ENCODE measurements at places on chromosomes 3 and 15.

DNA sequence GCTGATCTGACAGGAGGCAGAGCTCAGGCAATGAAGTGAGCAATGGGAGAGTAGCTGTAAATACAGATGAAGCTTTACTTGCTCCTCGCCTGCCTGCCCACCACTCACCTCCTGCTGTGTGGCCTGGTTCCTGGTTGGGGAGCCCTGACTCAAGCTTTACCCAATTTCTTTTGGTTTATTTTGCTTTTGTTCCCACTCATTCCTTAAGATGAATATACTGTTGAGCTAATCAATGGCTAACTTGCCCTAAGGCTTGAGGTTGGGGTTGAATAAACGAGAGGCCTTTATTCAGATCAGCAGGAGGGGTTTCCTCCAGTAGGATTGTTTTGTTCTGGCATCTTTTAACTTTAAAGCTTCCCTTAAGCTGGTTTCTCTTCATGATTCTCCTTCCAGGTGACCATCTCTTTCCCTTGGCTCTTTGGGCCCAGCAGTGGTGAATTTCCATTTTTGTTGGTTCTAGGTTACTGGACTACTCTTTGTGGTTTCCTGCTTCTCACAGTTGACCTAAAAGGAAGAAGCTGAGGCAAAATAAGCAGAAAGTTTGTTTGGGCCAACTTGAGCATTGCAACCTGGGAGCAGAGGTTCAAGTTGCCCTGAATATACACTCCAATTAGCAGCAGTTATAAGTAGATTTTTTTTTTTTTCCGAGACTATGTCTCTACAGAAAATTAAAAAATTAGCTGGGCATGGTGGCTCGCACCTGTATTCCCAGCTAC is 44.4 kb downstream of the STARD9 start:
- peaks cover 6% of the 10 kb centered on the region for H3K36me3 ChIP-seq
- H3K27ac ChIP-seq: no peak overlapping the region
- no peak for DNase-seq
- H3K4me3 ChIP-seq: no peak overlapping the region
- no peaks in the 10 kb centered on the region for H3K27me3 ChIP-seq
- H3K4me1 ChIP-seq: peaks cover 7% of the 10 kb centered on the region

DNA sequence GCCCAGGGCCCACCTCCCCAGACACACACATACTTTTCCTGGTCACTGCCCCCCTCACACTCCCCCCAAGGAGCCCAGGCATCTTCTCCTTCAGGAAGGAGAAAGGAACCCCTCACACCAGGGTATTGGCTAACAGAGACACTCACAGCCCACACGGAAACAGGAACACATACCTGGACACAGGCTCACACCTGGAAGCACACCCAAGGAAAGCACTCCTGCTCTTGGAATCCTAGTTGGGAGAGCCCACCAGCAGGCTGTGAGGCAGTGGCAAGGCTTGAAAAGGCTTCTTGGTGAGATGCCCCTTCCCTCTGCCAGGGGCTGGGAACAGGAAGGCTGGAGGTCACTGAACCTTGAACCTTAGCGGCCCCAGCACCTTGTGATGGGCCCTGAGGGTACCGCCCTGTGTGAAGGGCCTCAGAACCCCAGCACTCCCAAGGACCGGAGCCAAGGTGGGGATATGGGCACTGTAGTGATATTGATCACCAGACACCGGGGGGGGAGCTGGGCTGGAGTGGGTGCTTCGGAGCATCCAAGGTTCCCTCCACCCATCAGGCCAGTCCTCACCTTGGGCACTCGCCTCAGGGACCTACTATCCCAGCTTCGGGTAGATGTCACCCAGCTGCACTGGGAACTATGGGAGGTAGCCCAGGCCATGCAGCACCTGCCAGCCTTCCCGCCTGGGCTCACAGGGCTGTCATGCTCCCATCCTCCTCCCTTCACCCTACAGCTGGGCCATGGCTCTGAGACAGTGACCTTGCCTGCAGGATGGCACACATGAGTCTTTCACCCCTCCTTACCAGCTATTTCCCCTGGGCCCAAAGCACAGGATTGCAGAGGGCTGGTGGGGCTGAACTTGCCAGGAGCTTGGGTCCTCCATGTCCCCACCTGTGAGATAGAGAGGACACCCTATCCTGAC is 16.4 kb downstream of the MYL3 start:
- H3K4me3 ChIP-seq: peak overlapping the region; percentile 61
- H3K27me3 ChIP-seq: no peaks in the 10 kb centered on the region
- DNase-seq: no peak
- peak overlapping the region; percentile 95 for H3K27ac ChIP-seq
- peaks cover 46% of the 10 kb centered on the region for H3K4me1 ChIP-seq

- no peaks in the 10 kb centered on the region for H3K27me3 ChIP-seq
- H3K27ac ChIP-seq: no peak overlapping the region
- no peaks in the 10 kb centered on the region for H3K4me1 ChIP-seq
- H3K4me3 ChIP-seq: no peak overlapping the region
- no peak for DNase-seq
Observed at GRCh38 chr3:18307529-18307928, 117.6 kb downstream of the SATB1 start.

DNA sequence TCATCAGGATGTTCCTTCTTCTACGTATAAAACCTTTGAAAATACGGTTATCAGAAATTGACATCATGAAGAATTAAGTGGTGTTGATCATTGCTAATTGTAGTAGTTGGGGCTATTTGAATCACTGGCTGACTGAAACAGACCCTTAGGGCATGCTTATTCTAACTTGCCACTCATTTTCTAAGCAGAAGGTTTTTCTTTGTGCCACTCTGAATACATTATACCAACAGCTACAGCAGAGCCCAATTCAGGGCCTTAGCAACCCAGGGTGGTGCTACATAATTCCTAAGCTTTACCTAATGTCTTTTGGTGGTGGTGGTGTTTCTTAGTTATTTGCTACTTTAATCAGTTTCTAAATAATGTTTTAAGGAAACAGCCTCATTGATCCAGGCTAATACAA is 524.2 kb downstream of the NLGN1 start:
- DNase-seq: no peak
- H3K4me3 ChIP-seq: no peak overlapping the region
- no peak overlapping the region for H3K27ac ChIP-seq
- H3K36me3 ChIP-seq: no peaks in the 10 kb centered on the region

- H3K27ac ChIP-seq: no peak overlapping the region
- no peak overlapping the region for H3K4me3 ChIP-seq
- no peaks in the 10 kb centered on the region for H3K27me3 ChIP-seq
- H3K36me3 ChIP-seq: no peaks in the 10 kb centered on the region
Observed at GRCh38 chr3:152236716-152237115, 32.0 kb upstream of the MBNL1 start.
